ENCODE measurements at places on chromosomes 16 and 17. TPM values are rescaled to one million over a fixed set of nuclear protein-coding genes. Genes with fewer than 3 reads are reported as not detected.
A peak's percentile ranks its signal among the peaks of the same experiment; 100 is the strongest.

DNA sequence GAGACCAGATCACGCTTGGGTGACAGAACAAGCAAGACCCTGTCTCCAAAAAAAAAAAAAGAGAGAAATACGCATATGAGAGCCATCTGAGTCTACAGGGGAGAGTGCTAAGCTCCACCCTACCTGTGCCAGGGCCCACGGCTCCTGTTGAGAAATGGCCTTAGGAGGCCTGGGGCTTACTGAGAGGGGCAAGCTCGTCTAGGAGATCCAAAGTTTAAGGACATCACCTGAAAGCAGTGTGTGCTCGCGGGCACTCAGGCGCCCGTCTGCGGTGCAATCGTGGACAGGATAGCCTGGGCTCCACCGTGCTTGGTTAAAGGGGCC is 14.5 kb upstream of the BAIAP2 start:
- no peak for DNase-seq

Gene SLC35G6
- 0.26 TPM for polyA plus RNA-seq

- DNase-seq: peak; percentile 71
These were observed 1.9 kb downstream of the CALB2 start for GRCh38 chr16:71360378-71360777.

Gene ZG16
- not detected for polyA plus RNA-seq

GRCh38 chr16:2858245-2859025 is 465 bp upstream of the PRSS22 start:
- DNase-seq: no peak

Gene KRTAP4-6
- not detected for polyA plus RNA-seq

DNA sequence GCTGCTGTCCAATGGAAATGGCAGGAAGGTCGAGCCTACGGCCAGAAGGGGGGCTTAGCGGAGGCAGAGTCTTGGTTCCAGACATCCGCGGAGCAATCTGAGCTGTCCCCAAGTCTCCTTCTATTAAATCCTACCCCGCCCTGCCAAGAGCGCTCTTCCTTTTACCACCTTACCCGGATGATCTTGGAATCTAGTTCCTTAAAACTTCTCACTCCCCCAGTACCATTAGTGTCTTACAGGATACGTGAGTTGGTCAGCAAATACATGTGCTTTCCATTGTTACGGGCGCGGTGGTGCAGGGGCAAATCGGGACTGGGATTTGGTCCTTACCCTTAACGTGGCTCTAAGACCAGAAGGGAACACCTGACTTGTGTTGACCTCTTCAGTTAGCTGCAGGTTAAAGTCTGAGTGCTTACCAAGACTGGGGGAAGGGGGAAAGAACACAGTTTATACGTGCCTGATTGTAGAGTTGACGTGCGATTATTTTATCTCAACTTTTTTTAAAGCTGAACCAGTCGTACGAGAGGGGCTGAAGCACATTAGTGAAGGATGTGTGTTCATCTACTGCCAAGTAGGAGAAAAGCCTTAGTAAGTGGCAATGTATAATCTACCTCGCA is 495 bp downstream of the TXNDC17 start:
- no peak for DNase-seq

- peak; percentile 33 for DNase-seq
These were observed 77.0 kb upstream of the AXIN2 start for GRCh38 chr17:65638221-65638975.

- no peak for DNase-seq
These were observed 250.4 kb downstream of the MRTFB start for GRCh38 chr16:14321542-14321941.

All from muscle of back (tissue), 13 donors.